AG08396 (cell line): ENCODE measurements at places on chromosomes 13 and 19.

GRCh38 chr19:35162471-35163326 is 8.2 kb downstream of the FXYD5 start:
- DNase-seq: no peak

DNA sequence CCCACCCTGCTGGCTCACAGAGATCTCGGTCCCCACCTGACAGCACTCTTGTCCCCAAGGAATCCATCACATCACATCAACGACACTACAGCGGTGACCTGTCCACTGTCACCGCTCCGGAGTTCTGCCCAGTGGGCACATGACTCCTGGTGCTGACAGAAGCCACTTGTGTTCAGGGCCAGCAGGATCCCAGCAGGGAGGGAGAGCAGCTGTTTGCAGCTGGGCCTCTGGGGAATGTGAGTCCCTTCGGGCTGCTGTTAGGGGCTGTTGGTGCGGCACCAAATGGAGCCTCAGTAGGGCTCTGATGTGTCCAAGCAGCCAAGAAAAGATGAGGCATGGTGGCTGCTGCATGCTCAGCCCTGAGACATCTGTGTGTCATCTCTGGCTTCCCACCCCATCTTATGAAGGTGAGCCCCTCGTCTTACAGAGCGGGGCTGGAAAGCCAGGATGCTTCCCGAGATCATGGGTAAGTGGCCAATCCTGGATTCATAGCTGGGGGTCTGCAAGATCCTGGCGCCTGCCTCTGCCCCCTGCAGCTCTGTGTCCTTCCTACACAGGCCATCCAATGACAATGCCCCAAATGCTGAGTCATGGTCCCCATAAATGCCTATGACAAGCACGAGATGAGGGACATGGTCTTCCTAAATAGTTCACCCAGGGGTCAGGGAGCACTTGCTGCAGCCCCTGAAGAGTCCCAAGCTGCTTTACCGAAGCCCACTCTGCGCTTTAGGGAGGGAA is 56.0 kb downstream of the F2RL3 start:
- DNase-seq: no peak

GRCh38 chr13:28564030-28564429 is 69.1 kb upstream of the FLT1 start:
- DNase-seq: no peak

GRCh38 chr19:4375164-4376027 is 25.0 kb downstream of the SH3GL1 start:
- DNase-seq: no peak

GRCh38 chr13:98581381-98581780 is 4.5 kb upstream of the STK24 start:
- DNase-seq: no peak

- peak; percentile 96 for DNase-seq
Observed at GRCh38 chr19:49690656-49691242, at the start of gene CPT1C. TSS of gene CPT1C (plus strand) at chr19:49691116. CDS start at chr19:49692253, 1,137 bp downstream.

GRCh38 chr13:109140479-109141349 is 511.3 kb downstream of the MYO16 start:
- DNase-seq: no peak

DNA sequence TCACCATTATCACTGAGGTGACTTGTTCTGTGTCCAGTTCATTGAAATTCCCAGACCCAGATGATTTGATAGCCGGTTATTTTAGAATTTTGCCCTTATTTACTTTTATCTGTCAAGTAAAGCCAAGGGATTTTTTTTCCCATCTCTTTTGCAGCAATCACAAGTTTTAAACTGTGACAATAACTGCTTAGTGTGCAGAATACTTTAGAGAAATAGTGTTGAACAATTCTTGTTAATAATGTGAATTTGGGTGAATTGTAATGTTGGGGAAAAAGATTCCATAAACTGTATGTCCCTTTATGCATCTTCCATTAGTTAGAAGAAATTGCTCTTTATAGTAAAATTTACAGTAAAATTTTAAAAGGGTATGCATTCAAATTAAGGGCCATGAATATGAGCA is 79.5 kb downstream of the SLITRK6 start:
- no peak for DNase-seq

GRCh38 chr13:37526710-37527473 is 71.7 kb downstream of the POSTN start:
- DNase-seq: no peak

- no peak for DNase-seq
Observed at GRCh38 chr19:2064788-2065524, 13.9 kb upstream of the MKNK2 start.

GRCh38 chr13:21663197-21663596 is 7.7 kb upstream of the FGF9 start:
- DNase-seq: no peak

GRCh38 chr19:35260694-35261304 is 8.0 kb upstream of the USF2 start:
- DNase-seq: no peak

GRCh38 chr19:7915250-7916102 is 846 bp downstream of the TGFBR3L start:
- no peak for DNase-seq

- DNase-seq: no peak
Observed at GRCh38 chr19:48547722-48548121, 4.2 kb upstream of the SULT2B1 start.

DNA sequence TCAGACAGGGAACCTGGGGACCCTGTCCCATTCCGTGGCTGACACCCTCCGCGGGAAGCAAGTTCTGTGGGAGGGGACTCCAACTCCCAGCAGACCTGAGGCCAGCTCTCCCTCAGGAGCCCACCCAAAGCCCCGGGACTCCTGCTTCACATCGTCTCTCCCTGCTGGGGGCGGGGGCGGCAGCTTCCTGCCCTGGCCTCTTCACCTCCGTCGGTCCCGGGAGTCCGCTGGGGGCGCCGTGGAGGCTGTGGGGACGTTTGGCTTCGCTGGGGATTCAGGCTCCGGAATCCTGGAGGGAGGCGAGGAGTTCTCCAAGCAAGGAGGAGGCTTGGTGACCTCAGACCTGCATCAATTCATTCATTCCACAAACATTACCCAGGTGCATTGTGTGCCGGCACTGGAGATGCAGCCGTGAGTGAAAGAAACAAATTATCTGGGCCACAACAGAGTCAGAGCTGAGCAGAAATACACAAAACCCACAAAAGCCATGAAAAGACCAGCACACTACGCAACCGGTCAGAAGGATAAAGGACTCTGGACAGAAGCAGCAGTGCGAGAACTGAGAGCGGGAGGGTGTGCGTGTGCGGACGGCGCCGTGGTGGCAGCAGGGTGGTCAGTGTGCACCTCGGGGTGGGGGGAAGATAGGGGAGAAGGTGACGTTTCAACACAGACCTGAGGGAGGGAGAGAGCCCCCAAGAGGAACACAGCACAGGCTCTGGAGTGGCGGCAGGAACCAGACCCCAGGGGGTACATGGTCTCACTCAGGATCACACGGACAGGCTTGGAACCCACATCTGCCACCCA is 19.0 kb downstream of the EPS8L1 start:
- DNase-seq: no peak

DNA sequence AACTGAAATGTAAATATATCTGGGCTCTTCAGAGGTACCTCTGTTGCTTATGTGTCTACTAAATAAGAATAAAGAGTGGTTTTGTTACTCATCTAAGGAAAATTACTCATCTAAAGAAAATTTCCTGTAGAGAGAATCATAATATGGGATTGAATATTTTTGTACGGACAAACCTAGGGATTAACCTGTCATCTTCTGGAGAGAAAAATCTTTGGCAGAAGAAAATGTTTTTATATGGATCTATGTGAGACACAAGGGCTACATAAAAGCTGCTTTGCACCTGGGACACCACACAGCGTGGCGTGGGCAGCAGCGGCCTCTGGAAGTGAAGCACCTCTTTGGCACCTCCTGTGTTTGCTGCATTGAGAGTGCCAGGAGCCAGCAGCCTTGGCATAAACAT is 242.9 kb upstream of the DACH1 start:
- DNase-seq: no peak
